ENCODE measurements at places on chromosomes 4 and X. TPM values are rescaled to one million over a fixed set of nuclear protein-coding genes. Genes with fewer than 3 reads are reported as not detected.

DNA sequence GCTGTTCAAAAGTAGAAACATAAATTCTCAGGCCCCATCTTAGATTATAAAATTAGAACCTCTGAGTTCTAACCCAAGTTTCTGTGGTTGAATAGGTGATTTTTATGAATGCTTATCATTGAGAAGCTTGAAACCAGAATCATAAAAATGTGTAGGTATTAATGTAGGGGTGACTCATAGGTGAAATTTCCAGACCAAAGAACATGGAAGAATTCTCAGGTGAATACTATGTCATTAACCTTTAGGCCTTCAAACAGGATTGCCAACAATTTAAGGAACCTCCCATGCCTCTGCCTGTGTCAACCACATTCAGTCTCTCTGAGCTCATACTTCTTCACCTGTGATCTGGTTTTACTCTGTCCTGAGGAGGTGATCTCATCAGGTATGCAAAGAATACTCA, 177.8 kb downstream of the NPFFR2 start:
- no peak for DNase-seq
- no peaks in the 10 kb centered on the region for H3K36me3 ChIP-seq
- no peaks in the 10 kb centered on the region for H3K4me1 ChIP-seq
- H3K27ac ChIP-seq = no peak overlapping the region
- no peaks in the 10 kb centered on the region for H3K27me3 ChIP-seq

GRCh38 chrX:108306086-108306485, 132.1 kb downstream of the COL4A6 start:
- no peak overlapping the region for H3K4me3 ChIP-seq
- H3K36me3 ChIP-seq = no peaks in the 10 kb centered on the region
- DNase-seq = no peak
- no peaks in the 10 kb centered on the region for H3K4me1 ChIP-seq
- H3K27me3 ChIP-seq = no peaks in the 10 kb centered on the region
- no peak overlapping the region for H3K27ac ChIP-seq

DNA sequence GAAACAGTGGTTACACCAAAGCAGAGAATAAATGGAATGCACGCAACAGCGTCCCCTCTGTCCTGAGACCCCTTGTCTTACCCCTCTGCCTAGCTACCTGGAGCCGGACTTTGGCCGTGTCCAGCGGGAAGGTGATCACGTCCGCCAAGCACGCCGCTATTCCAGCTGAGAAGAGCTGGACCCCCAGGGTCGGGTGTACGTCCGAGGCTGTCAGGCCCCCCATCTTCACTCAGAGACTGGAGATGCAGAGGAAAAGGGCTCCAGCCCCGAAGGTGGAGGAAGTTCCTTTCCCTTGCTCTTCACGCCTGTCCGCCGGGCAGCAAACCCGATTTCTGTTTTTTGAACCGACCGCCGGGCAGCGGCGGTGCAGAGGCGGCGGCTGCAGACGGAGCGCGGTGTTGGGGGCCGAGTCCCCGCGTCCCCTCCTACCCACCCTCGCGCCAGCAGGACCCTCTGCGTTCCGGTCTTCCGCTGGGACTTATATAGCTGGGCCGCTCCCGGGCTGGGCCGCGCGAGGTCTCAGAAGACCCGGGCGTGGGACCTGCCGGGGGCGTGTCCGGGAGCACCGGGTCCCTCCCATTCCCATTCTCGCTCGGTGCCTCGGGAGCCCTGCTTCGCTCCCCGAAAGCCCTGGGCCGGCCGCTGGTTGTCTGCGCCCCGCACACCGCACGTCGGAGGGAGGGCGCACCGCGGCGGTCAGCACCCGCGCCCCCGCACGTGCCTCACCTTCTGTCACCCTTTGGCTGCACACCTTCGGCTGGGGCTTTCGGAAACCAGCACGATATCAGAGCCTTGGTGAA, at the start of gene UCP1:
Gene UCP1, minus strand, starts transcription at position 455 of the 800 bp plus-strand sequence. Its CDS starts 232 bp downstream, at position 223.
- H3K4me1 ChIP-seq = peaks cover 9% of the 10 kb centered on the region
- peak; percentile 71 for DNase-seq
- peaks cover 46% of the 10 kb centered on the region for H3K27me3 ChIP-seq
- no peak within 1 kb of the TSS for H3K27ac ChIP-seq
- no peaks in the 10 kb centered on the region for H3K36me3 ChIP-seq
- peak within 1 kb of the TSS; percentile 59 for H3K4me3 ChIP-seq

GRCh38 chr4:113534711-113535110, 226.8 kb downstream of the CAMK2D start:
- H3K4me1 ChIP-seq = no peaks in the 10 kb centered on the region
- peaks cover 14% of the 10 kb centered on the region for H3K36me3 ChIP-seq
- no peak overlapping the region for H3K27ac ChIP-seq
- no peak overlapping the region for H3K4me3 ChIP-seq

GNL3L gene
- 29.0 TPM for total RNA-seq

GRCh38 chr4:86706923-86707597, 112.9 kb downstream of the PTPN13 start:
- no peaks in the 10 kb centered on the region for H3K4me1 ChIP-seq
- no peak for DNase-seq
- H3K27ac ChIP-seq = no peak overlapping the region
- no peaks in the 10 kb centered on the region for H3K36me3 ChIP-seq

DNA sequence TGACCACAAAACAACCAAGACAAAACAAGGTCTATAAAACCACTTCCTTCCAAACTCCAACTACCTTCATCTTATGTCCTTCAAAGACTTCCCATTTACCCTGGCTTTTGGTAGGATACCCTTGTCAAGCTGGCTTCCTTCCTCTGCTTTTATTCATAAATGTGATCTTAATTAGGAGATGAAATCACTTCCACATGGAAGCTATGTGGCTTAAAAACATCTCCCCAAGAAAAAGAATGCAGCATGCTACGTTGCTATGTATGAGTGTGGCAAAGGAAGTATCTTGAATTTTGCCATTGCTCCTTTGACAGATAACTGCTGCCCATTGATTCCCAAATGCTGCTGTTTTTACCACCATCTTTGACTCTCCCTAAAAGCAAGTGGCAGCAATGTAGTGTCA, 46.4 kb upstream of the VEGFD start:
- no peaks in the 10 kb centered on the region for H3K27me3 ChIP-seq
- no peaks in the 10 kb centered on the region for H3K36me3 ChIP-seq
- DNase-seq = no peak
- H3K27ac ChIP-seq = no peak overlapping the region
- H3K4me1 ChIP-seq = no peaks in the 10 kb centered on the region
- H3K4me3 ChIP-seq = no peak overlapping the region

LINC00632 gene
- 221 TPM for total RNA-seq

PARM1 gene
- total RNA-seq = 78.0 TPM

DNA sequence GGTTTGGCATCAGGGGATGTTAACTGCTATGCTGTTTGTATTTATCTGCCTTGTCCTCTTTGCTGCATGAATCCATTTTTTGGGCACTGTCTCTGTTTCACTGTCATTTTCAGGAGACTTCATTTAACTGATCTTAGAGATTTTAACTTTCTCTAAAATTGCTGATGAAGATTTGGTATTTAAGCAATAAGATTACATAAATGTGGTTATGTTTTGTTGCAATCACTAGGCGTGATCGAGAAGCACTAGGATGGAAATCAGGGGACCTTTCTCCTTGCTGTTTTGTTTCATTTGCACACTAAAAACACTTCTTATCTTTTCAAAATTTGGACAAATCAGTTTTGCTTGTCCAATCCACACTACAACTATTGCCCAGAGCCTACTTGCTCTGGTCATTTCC, 15.4 kb downstream of the CXCL2 start:
- no peak for DNase-seq
- no peak overlapping the region for H3K4me3 ChIP-seq
- no peaks in the 10 kb centered on the region for H3K4me1 ChIP-seq
- no peaks in the 10 kb centered on the region for H3K36me3 ChIP-seq
- no peaks in the 10 kb centered on the region for H3K27me3 ChIP-seq
- H3K27ac ChIP-seq = no peak overlapping the region

DNA sequence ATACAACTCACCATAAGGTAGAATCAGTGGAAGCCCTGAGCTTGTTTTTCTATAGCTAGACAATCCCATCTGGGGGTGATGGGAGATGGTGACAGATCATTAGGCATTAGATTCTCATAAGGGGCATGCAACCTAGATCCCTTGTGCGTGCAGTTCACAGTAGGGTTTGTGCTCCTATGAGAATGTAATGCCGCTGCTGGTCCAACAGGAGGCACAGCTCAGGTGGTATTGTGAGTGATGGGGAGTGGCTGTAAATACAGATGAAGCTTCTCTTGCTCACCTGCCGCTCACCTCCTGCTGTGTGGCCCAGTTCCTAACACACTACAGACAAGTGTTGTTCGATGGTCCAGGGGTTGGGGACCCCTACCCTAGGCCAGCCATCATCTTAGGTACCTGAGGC, 5.9 kb upstream of the GATB start:
- H3K4me1 ChIP-seq = no peaks in the 10 kb centered on the region
- no peak overlapping the region for H3K27ac ChIP-seq
- no peak overlapping the region for H3K4me3 ChIP-seq

GRCh38 chrX:137166591-137166990, 132.8 kb upstream of the GPR101 start:
- no peaks in the 10 kb centered on the region for H3K4me1 ChIP-seq
- H3K4me3 ChIP-seq = no peak overlapping the region
- no peak for DNase-seq
- H3K27me3 ChIP-seq = no peaks in the 10 kb centered on the region
- H3K27ac ChIP-seq = no peak overlapping the region

- DNase-seq = no peak
- no peak overlapping the region for H3K27ac ChIP-seq
- H3K4me3 ChIP-seq = no peak overlapping the region
- H3K27me3 ChIP-seq = no peaks in the 10 kb centered on the region
- H3K4me1 ChIP-seq = no peaks in the 10 kb centered on the region
These were observed 8.6 kb downstream of the BLOC1S4 start for GRCh38 chr4:6724421-6725111.

DNA sequence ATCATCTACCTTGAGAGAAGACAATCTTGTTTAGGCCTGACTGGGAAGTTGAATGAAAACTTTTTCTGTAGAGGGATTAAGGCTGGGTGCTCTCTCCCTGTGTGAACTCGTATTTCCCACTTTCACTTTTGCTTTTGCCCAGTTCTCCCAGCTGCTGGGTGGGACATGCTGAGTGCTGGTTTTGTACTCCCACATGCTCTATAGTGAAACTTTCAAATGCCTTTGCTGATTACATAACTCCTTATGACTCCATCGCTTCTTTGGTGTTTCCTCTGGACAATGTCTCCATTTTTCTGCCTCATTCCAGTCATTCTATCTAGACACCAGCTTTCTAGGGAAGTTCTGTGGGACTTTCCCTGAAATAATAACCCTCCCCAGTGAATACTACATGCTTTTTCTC, 100.5 kb downstream of the CLNK start:
- H3K36me3 ChIP-seq = no peaks in the 10 kb centered on the region
- no peak overlapping the region for H3K27ac ChIP-seq
- no peak for DNase-seq
- H3K27me3 ChIP-seq = peaks cover 5% of the 10 kb centered on the region

DNA sequence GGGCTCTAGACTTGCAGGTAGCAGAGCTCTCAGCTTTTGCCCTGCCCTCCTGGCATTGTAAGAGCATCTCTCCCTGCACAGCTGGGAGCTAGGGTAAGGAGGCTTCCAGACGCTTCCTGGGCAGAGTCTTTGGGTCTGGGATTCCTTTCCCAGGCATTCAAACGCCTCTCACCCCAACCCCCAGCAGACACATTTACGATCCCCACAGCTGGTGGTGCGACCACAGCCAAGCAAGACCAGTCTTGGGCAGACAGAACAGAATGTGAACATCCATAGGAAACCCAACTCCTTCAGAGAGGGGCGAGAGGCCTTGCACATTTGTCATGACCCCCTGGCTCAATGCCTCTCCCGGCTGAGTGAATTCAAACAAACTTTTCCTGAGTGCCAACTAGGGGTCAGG, 38.1 kb upstream of the CD99L2 start:
- no peak for DNase-seq
- H3K4me1 ChIP-seq = no peaks in the 10 kb centered on the region
- H3K27me3 ChIP-seq = no peaks in the 10 kb centered on the region
- H3K36me3 ChIP-seq = no peaks in the 10 kb centered on the region
- H3K27ac ChIP-seq = no peak overlapping the region

LRP2BP gene
- total RNA-seq = 0.72 TPM

DNA sequence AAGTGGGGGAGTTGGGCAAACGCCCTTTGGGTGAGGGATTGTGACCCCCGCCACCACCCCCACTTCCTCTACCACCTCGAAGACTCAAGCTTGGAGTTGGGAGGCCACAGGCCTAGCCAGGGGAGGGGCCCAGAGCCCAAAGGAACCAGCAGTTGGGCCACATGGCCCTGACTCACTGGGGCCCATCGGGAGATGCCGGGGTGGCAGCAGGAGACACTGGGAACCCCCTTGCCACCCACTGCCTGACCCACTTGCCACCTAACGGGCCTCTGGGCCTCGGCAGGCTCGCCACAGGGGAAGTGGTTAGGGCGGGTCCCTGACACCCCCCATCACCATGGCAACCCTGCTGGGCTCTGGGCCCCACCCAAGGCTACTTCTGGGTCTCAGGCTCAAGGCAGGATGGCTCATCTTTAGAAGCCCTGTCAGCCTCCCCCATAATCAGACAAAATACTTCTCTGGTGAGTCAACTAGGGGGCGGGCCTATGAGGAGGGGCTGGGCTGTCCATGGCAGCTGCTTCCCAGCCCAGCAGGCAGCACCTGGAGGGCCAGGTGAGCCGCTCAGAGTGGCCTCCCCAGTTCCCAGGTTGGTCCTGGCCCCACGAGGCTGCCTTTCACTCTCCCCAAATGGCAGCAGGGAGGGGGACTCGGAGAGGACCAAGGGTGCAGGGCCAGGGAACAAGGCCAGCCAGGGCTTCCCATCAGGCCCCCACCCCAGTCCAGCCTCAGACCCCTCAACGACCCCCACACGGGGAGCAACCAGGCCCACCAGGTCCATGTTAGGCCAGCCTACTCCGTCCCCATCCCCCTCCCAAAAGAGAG, 5.6 kb downstream of the FLNA start:
- H3K27ac ChIP-seq = peak overlapping the region; percentile 90
- H3K36me3 ChIP-seq = peaks cover 34% of the 10 kb centered on the region
- DNase-seq = peak; percentile 90
- H3K4me3 ChIP-seq = peak overlapping the region; percentile 71
- H3K27me3 ChIP-seq = no peaks in the 10 kb centered on the region

GRCh38 chr4:52841682-52842456, 20.2 kb upstream of the RASL11B start:
- no peak overlapping the region for H3K27ac ChIP-seq
- H3K27me3 ChIP-seq = no peaks in the 10 kb centered on the region
- H3K4me3 ChIP-seq = no peak overlapping the region
- H3K36me3 ChIP-seq = no peaks in the 10 kb centered on the region

- DNase-seq = no peak
- no peak overlapping the region for H3K4me3 ChIP-seq
- no peaks in the 10 kb centered on the region for H3K27me3 ChIP-seq
- no peaks in the 10 kb centered on the region for H3K4me1 ChIP-seq
These were observed 185.5 kb upstream of the ANXA10 start for GRCh38 chr4:167906851-167907250.

PLXNA3 gene
- 49.0 TPM for total RNA-seq

RHOXF2 gene
- total RNA-seq = not detected

GRCh38 chrX:96721354-96721753, 36.7 kb downstream of the DIAPH2 start:
- no peaks in the 10 kb centered on the region for H3K27me3 ChIP-seq
- no peaks in the 10 kb centered on the region for H3K4me1 ChIP-seq
- H3K27ac ChIP-seq = no peak overlapping the region
- DNase-seq = no peak
- H3K36me3 ChIP-seq = no peaks in the 10 kb centered on the region

NXF2 gene
- not detected for total RNA-seq

NONO gene
- 208 TPM for total RNA-seq
